ENCODE measurements at places on chromosomes 3 and 15.

DNA sequence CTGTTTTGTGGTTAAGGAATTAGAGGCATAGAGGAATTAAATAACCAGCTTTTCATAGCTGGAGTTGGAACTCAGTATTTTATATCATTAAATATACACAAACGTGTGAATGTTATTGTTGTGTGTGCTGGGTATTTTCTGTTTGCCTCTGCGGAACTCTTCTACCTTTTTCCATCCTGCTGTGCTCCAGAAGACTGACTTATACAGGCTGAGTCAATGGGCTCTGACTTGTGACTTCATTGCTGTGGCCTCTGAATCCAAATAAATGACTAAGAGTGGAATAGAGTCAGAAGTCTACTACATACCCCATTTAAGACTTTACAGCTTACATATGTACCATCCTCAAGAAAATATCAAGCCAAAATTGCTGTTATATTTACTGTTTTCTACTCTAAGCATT is 17.6 kb downstream of the ARIH1 start:
- no peak for DNase-seq

DNA sequence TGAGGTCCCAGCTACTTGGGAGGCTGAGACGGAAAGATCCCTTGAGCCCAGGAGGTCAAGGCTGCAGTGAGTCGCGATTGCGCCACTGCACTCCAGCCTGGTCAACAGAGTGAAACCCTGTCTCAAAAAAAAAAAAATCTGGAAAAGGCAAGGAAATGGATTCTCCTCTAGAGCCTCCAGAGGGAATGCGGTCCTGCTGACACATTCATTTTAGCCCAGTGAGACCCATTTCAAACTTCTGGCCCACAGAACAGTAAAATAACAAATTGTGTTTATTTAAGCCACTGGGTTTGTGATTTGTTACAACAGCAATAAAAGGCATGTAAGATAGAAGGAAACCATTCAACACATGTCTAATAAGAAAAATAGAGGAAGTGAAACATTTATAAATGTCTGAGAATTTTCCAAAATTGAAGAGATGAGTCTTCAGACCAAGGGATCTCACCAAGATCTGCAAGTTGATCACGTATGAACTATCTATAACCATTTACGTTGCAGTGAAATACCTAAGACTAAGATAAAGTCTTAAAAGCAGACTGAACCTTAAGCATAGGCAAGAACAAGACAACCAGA is at the start of gene HTR3E:
TSS of gene HTR3E (plus strand) at position 254 of the 573 bp plus-strand sequence. CDS start 466 bp downstream, outside the sequence.
- no peak for DNase-seq

GRCh38 chr15:101805605-101806345 is 2.5 kb downstream of the OR4F6 start:
- DNase-seq, result no peak

- no peak for DNase-seq
Measured at GRCh38 chr15:45641999-45642932, 7.4 kb downstream of the SQOR start.
